ENCODE measurements at places on chromosomes 3 and 15.
A peak's percentile ranks its signal among the peaks of the same experiment; 100 is the strongest.

DNA sequence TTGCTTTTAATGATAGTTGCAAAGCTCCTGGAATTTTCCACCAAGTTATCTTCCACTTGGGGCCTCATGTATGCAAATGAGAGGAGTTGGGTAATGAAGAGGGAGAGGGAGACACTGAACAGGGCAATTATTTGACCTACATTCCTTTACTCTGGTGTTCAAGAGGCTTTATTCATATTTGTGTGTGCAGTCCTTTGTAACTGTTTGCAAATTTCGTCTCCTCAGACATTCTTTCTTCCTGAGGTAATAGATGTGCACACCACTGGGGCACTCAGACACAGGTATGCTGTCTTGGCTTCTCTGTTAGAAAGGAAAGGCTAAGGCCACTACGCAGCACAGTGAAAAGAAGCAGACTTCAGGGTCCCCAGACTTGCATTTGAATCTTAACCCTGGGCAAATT is 189.7 kb upstream of the IL12A start:
- DNase-seq = no peak

DNA sequence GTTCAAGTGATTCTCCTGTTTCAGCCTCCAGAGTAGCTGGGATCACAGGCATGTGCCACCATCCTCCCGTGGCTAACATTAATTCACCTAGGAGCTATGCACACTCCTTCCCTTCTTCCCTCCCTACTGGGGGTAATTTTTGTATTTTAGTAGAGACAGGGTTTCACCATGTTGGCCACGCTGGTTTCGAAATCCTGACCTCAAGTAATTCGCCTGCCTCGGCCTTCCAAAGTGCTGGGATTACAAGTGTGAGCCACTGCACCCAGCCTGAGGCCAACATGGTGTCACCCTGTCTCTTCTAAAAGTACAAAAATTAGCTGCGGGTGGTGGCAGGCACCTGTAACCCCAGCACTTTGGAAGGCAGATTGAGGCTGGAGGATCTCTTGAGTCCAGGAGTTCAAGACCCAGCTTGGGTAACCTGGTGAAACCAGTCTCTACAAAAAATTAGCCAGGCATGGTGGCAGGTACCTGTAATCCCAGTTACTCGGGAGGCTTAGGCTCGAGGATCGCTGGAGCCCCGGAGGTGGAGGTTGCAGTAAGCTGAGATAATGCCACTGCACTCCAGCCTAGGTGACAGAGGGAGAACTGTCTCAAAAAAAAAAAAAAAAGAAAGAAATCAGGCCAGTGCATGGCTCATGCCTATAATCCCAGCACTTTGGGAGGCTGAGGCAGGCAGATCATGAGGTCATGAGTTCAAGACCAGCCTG is 6.1 kb downstream of the RNU5B-1 start:
- peak; percentile 61 for DNase-seq

- DNase-seq = no peak
Measured at GRCh38 chr3:142086581-142087090, 62.7 kb downstream of the TFDP2 start.

DNA sequence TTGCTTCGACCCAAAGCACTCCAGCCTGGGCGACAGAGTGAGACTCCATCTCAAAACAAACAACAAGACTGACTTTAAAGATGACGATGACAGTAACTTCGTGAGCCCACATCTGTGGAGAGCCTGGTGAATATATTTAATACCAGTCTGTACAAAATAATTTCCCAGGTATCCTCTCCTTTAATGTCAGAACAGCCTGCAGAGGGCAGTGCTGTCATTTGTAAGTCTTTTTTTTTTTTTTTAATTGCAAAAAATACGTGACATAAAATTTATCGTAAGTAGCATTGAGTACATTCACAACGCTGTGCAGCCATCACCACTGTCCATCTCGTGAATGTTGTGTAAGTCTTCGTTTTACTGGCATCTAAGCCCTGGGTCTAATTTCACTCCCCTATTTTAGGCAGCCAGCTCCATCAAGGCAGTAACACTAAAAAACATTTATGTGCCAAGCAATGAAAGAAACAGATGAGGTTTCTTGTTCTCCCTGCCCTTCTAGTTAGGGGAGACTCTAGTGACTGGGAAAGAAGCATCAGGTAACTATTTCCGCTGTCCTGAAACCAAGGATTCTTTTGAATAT is 1.4 kb downstream of the HTD2 start:
- DNase-seq = peak; percentile 77

DNA sequence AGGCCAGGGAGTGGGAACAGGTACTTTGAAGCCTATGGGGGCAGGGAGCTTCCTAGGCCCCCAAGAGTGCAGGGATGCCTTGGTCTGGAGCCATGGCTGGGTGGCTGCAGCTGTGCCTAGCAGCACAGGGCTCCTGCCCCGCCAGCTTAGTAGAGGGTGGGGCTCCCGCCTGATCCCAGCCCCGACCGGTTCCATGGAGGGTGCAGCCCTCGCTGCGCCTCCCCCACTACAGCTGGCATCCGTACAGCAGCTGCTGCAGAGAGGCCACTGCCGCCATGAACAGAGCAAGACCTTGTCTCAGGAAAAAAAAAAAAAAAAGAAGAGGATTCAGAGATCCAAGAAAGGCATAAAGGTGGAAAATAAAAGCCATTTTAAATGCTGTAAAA is 277.2 kb downstream of the UBE2E2 start:
- no peak for DNase-seq

DNA sequence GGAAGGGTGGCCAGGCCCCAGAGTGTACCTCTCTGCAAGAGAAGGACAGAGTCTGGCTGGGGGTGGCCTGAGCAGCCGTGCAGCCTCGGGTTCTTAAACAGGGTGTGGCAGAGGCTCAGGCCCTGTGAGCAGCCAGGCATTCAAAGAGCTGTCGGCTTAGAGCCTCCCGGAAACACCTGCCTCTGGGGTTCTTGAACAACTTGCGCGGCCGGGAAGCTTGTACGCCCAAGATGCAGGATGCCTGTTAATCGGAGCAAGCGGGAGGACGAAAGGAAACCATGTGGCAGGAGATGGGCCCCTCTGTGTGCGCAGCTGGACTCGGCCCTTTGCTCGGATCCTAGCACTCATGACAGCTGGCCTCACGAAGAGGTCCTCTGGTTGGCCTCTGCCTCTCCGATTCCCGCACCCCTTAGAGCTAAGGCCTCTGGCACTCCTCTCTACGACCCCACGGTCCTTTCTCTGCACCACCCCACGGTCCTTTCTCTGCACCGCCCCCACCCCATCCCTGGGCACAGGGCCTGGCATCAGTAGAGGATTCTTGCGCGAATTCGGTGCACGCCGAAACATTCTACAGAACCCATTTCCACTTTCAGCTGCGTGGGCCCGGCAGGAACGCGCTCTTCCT is 23.9 kb upstream of the TXNRD3 start:
- no peak for DNase-seq

GRCh38 chr3:190495796-190496195 is 18.1 kb upstream of the IL1RAP start:
- no peak for DNase-seq

DNA sequence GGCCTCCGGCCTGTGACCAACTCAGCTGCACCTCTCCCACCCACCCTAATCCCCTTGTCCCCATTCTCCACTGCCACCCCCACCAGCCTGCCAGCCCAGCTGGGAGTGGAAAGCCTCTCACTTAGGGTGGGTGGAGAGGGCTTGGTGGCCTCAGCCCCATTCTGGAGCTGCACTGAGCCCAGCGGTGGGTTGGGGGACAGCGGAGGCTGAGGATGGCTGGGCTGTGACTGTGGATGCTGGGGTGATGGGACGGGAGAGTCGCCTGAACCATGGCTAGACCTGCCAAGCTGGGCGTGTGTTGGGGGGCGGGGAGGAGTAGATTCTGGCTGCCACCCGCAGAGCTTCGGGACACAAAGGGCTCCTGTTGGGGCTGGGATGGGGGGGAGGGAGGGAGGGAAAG is 1.8 kb downstream of the CLCN2 start:
- no peak for DNase-seq

DNA sequence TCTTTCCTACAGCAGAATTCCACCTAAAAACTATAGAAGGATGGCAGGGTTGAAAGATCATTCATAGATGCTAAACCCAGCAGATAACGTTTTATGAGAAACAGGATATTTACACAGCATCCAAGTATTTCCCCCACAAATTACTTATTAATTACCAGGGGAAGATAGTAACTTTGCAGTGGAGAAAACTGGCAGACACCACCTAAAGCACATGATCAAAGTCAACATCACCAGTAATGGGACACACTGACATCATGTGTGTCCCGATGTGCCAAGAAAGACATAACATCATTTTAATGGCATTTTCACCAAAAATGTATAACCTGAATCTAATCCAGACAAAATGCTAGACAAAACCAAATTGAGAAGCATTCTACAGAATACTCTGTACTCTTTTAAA is 220.4 kb upstream of the THBS1 start:
- DNase-seq = no peak

DNA sequence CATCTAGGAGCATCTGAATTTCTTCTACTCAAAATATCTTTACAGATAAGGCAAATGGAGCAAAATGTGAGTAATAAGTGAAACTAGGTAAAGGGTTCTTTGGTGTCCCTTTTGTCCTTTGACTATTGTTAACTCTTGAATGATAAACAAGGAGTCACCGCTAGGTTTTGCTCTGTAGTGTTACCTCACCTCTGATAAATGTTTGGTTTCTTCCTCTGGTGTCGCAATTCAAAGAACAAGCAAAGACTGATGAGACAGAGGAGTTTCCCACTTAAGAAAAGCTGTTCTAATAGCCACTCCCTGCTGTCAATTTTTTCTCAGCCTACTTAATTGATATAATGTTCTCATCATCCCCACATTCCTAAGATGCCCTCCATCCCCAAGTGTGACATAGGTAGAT is 925.9 kb downstream of the IGSF11 start:
- DNase-seq = no peak

DNA sequence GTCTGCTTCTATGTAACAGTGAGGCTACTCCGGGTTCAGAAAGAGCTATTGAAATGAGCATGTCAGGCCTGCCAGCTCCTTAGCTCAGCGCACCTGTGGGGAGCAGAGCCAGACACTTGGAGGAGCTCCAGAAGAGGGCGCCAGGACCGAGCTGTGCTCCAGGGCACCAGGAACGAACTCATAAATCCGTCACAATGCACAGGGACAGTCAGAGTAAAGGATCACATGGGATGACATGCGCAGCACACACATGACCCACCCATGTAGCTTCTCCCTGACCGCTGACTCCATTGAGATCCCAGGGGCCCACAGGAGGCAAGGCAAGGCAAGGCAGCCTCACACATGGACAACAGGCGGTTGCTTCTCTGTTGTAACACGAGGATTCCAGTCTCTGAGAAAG is 26.0 kb upstream of the GNB5 start:
- no peak for DNase-seq

DNA sequence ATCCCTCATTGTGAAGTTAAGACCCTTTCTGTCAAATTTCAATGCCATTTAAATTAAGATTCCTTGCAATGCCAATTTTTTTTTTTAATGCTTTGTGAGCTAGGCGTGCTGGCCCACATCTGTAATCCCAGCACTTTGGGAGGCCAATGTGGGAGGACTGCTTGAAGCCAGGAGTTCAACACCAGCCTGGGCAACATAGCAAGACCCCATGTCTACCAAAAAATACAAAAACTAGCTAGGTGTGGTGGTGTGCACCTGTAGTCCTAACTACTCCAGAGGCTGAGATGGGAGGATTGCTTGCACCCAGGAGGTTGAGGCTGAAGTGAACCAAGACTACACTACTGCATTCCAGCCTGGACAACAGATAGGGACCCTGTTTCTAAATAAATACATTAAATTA is 5.6 kb upstream of the SH3BP5 start:
- DNase-seq = no peak

GRCh38 chr15:48936666-48937065 is 27.1 kb downstream of the SHC4 start:
- no peak for DNase-seq

DNA sequence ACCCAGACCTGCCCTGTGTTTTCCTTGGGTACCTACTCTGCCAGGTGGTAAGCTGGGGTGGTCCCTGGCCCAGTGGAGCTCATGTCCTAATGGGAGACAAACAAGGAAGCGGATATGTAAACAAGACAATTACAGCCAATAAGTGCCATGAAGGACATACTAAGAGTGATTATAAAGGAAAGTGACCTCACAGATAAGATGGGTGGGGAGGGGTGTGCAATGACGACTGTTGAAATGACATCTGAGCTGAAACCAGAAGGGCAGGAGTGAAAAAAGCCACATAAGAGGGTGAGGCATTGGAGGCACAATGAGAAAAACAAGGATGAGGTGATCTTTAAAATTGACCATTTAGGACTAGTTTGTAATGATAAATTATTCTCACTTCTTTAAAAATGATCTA is 336.2 kb upstream of the IL12A start:
- DNase-seq = no peak

DNA sequence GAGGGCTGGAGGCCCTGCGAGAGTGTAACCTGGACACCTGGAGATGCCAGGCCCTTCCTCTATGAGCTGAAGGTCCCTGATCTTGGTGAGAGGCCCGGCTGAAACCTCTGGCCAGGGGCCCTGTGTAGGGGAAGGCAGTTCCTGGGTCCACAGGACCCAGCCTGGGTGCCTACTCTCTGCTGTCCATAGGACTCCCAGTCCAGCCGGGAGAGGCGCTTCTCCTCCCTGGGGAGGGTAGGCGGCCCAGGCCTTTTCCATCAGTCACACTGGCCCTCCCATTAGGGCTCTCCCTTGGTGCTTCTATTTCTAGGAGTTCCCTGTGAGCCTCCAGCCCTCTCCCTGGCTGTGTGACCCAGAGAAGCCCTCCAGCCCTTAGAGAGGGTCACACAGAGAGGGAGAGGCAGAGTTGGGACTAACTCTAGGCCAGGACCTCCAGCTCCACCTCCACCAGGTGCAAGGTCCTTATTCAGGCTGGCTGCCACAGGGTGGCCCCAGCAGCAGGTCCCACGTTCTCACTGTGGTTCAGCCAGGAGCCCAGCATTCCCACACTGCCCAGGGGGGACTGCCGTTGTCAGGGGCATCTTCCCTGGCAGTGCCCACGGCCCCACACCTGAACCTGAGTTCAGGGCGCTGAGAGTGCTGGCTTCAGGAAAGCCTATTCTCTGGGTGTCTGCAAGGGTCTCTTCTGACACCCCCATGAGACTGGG is 146.8 kb downstream of the SMAD6 start:
- DNase-seq = no peak

DNA sequence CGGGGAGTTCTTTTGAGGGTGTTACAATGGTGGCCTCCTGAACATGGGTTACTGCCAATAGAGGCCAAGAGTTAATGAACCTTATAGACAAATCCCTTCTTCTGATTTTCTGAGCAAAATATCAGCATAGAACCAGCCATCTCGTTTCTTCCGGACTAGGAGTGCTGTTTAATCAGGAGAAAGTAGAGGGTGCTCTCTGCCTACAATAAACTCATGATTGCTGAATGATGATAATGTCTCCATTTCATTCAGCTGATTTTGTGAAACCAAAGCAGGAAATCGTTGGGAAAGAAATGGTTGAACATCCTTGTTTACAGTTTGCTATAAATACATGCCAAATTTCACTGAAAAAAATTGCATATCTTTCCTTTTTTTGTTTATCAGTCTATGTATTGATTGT is 142.8 kb upstream of the PLSCR5 start:
- DNase-seq = no peak

DNA sequence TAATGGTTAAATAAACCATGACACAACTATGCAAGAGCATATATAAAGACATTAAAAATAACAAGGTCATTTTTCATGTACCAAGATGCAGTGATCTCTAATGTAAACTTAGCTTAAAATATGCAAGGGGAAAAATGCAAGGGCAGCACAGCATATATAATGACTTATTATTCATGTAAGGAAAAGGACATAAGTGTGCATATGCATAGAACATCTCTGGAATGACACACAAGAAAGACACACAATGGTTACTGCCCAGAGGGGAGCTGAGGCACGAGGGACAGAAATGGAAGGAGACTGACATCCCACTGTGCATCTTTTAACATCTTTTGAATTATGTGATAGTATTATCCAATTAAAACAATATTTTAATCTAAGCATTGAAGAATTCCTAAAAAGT is 79.0 kb downstream of the FHIT start:
- DNase-seq = no peak

- no peak for DNase-seq
Measured at GRCh38 chr3:54756330-54756731, 171.5 kb downstream of the LRTM1 start.
